ENCODE measurements at places on chromosomes 3 and 15. TPM values are rescaled to one million over a fixed set of nuclear protein-coding genes. Genes with fewer than 3 reads are reported as not detected.

The TPRG1 gene
- total RNA-seq, result 0.66 TPM

The P2RY1 gene
- 5.0 TPM for total RNA-seq

GRCh38 chr3:27093771-27094170 lies 275.4 kb downstream of the NEK10 start:
- no peak for DNase-seq

- no peak for DNase-seq
Measured at GRCh38 chr3:176561826-176562225, 635.5 kb downstream of the TBL1XR1 start.

DNA sequence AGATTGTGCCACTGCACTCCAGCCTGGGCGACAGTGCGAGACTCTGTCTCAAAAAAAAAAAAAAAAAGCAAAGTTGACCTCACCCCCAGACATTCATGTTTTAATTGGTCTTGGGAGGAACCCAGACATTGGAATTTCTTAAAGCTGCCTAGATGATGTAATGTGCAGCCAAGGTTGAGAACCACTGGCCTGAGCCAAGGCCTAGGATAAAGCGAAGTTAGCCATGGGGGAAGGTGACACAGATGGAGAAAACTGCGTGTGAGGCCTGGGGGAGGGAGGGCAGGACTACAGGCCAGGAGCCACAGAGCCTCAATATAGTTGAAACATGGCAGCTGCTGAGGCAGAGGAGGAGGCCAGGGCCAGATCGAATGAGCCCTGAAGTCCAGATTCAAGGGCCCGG lies 21.0 kb downstream of the GLB1 start:
- DNase-seq, result no peak

DNA sequence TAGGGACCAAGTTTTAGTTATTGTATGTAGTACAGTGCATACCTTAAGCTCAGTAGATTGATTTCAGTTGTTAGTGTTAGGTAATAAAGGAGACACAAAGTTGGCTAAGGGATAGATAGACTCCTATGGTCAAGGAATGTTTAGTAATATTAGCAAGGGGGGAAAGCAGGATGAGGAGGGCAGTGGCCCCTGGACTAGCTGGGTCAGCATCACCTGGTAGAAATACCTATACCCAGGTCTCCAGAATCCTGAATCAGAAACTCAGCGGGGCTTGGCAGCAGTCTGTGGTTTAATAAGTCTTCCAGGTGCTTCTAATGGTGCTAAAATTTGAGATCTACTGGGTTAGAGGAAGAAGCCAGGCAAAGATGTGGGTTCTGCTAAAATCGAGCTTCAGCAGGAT lies 35.0 kb downstream of the BBX start:
- no peak for DNase-seq

GRCh38 chr3:71447197-71447596 lies 136.3 kb downstream of the FOXP1 start:
- no peak for DNase-seq

DNA sequence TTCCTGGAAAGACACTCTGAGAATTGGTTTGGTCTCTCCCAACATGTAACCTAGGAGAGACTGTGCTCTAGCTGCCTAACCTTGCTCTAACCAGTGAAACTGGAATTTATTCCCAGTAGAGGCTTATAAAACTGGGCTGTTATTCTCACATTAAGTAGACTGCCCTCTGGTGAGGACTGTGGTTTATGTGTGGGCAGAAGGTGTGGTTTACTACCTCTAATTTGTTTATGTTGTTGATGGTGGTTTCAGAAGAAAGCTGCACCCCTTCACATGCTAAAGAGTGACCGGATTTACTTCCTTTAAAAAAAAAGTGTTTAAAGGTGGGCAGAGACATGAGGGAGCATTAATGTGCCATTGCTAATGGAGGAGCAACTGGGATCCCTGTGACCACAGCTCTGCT lies 273.2 kb downstream of the MECOM start:
- no peak for DNase-seq

- DNase-seq, result no peak
Measured at GRCh38 chr15:95174301-95175259, 943.2 kb downstream of the MCTP2 start.

DNA sequence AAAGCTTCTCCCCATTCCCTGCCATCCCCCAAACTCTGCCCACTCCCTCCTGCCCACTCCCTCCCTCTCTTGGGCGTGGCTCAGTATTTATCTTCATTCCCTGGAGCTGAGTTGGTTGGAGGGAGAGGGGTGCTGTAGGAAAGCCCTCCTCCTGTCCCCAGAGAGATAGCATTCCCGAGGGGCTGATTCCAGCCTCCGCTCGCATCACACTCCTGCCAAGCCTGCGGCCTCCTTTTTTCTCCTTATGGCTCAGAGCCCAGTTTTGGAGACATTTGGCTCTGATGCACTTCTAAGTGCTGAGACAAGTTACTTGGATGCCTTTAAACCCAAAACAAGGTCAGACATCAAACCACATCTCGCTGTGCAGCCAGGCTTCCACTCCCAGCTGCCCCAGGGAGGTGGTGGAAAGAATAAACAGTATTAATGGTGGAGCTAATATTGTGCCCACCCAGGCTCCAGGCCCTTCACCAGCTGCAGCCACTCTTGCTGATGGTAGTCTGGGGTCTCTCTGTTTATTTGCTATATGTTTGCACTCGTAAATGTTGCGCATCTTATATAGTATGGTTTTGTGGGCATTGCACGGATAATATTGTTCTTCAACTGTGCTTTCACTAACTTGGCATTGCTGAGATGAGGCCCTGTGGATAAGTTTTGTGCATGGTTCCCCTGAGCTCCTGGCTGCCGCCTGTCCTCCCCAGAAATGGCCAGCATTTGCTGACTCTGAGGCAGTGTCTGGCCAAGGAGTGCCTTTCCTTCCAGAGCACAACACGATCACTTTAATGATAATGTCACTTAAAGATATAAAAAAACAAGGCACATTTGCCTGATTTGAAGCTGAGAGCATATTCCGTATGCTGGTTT lies 157.2 kb downstream of the LRRC28 start:
- DNase-seq, result no peak

DNA sequence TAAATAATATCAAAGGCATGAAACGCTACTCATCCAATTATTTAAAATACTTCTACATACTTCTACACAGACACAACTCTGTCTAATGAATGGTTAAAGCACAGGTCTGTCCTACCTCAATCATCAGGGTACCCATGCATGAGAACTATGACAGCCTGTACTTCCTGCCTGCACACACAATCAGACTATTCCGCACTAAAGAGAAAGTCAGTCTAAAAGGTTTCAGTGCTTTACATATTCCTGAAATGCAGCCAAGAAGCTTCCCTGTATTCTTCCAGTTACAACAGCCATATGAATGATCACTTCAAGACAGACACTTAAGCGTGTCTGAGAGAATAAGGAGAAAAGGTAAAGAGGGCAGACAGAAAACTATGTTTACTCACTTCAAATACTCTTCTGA lies 58.8 kb downstream of the TUBGCP4 start:
- DNase-seq, result no peak

DNA sequence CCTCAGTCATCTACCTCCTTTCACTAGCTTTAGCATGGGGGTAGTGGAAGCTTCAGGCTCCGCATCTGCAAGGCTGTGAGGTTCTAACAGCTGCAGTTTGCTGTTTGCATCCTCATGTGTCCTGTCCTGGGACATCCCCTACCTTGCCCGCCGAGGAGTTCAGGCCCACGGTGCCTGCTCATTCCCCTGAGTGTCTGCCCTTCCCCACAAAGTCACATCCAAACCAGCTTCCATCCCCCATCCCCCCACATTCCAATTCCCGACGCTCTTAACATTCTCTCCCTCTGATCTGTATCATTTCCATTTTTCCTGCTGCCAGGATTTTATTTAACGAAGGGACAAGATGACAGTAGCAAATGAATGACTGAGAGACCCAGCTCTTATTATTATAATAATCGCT lies 43.8 kb downstream of the HRH1 start:
- no peak for DNase-seq

DNA sequence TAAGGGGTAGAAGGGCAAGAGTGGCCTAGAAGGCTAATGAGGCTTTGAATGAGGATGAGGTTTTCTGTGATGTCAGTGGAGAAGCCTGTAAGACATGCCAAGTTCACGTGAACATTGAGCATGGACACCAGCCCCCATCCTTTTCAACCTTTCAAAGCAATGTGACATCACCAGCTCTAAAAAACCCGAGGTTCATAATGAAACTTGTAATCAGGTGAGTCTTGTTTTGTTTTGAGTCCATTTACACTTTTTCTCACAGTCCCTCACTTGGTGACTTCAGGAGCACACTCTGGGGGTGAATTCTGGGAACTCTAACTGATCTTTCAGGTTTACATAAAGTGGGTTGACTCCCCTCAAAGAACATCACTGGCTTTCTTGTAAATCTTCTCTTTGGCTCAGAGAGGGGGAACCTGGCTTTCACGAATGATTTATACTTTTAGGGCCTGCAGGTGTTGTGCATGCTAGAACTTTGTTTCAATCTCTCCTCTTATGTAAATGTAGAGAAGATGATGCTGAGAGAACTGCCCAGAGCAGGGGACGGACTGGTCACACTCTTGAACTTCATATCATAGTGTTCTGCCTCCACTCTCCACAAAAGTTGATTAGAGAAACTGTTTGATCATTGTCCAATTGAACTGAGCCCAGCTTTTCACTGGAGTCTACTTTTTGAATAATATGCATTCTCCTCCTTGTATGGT lies 224.7 kb upstream of the SATB1 start:
- DNase-seq, result no peak
